ENCODE measurements at places on chromosomes 6 and 20.

DNA sequence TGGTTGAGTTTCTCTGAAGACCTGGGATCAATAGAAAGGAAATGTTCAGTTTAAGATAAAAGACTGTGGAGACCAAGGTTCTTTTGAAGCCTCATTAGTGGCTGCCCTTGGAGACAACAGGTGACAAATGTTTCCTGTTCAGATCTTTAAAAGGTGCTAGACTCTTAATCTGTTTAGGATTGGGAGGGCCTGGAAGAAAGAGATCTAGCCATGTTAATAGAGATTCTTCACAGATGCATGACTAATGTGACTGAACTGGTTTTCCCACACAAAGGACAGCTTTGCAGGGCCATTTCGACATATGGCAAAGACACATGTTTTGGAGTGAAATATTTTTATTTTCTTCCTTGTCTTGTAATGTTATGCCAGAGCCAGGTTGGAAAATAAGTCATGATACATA is 82.2 kb downstream of the WDR27 start:
- DNase-seq: no peak

GRCh38 chr20:58192065-58192464 is 36.4 kb downstream of the ANKRD60 start:
- no peak for DNase-seq

DNA sequence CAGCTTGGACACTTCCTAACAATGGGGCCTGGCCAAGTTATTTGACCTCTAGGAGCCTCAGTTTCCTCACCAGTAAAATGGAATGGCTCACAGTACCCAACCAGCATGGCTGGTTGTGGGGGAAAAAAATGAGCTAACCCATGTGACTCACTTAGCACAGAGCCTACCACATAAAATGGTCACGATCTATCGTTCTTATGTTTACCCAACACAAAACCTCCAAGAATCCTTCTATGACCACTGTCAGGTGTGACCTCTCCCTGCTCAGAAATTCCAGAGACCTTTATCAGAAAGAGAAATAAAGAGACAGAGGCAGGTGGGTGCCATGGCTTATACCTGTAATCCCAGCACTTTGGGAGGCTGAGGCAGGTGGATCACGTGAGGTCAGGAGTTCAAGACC is 39.4 kb downstream of the BPIFB1 start:
- DNase-seq: no peak

DNA sequence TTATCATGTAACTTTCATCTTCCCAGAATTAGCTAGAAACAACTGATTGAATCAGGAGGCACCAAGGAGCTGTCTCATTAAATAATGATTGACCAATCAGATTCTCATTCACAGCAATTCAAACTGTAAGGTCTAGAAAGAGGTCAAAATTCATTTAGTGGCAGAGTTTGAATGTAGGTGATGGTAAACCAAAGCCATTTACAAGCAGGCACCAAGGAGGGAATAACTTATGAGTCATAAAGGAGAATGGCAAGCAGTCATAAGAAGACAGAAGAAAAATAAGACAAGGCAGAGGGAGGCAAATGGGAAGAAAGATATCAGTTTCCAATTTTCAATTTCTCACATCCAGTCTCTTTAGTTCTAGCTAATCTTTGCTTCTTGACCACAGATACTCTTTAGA is 52.9 kb upstream of the DEFB112 start:
- no peak for DNase-seq

DNA sequence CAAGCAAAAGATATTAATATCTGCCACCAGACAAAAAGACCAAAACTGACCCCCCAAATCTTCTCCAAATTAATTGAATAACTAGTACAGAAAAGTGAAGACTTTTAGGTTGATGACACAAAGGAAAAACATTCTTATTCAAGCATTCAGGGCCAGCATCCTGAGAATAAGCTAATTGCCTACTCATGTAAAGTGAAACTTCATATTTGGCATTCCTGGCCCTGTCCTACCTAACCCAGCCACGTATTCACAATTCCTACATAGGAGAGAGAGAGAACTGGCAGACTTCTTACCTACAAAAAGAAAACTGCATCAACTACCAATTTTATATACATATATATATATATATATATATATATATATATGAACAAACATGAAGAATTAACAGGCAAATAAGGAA is 4.9 kb upstream of the ASCC3 start:
- DNase-seq: no peak

- DNase-seq: no peak
Measured at GRCh38 chr6:163092876-163093275, 321.6 kb upstream of the QKI start.

DNA sequence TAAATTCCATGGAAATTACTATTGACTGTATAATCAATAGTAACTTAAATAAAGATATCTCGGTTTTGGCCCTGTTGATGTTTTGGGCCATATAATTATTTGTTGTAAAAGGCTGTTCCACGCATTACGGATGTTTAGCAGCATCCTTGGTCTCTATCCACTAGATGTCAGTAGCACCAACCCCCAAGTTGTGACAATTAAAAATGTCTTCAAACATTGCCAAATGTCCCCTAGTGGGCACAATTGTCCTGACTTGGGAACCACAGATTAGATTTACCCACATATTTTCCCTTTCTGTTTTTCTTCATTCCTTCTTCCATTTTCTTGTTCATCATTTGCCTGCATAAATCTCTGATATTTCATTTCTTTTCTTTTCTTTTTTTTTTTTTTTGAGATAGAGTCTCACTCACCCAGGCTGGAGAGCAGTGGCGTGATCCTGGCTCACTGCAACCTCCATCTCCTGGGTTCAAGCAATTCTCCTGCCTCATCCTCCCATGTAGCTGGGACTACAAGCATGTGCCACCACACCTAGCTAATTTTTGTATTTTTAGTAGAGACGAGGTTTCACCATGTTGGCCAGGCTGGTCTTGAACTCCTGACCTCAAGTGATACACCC is 13.6 kb upstream of the WFDC8 start:
- no peak for DNase-seq

DNA sequence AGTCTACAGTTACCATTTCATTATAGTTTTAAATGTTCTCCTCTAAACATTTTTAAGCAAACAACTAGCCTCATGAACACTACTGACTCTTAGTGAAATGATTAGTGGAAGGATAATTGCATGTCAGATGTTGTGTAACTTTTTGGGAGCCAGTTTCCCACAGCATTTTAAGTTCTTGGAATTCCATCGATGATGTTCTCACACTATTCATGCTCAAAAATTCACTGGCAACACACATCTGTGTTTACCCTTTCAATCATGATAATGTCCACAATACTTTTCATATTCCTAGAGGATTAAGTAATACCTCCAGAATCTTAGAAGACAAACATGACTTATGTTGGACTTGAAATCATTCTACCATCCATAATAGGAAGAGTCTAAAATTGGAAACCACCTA is 678.1 kb upstream of the ID4 start:
- no peak for DNase-seq

DNA sequence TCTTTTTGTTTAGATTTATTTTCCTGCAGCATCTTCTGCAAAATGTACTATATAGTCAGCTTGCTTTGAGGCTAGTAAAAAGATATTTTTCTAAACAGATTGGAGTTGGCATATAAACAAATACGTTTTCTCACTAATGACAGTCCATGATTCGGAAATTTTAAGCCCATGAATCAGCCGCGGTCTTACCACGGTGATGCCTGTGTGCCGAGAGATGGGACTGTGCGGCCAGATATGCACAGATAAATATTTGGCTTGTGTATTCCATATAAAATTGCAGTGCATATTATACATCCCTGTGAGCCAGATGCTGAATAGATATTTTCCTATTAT is 3.2 kb downstream of the FOXC1 start:
- no peak for DNase-seq

DNA sequence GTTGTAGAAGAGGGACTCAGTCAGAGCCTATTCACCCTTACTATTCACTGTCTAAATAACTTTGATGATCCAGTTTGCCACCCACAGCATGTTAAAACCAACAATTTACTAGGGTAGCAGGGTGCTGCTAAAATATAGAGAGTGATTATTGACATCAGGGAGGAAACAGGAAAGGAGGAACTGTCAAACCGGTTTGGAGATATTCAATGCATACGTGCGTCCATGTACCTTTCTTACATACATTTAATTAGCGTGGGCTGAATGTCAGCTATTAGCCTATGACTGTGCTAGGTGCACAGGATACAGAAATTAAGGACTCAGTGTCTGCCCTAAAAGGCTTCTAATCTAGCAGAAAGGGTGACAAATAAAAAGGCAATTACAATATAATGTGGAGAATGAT is 57.2 kb downstream of the IL20RA start:
- DNase-seq: no peak

- DNase-seq: no peak
Measured at GRCh38 chr20:43586641-43587040, 4.1 kb upstream of the IFT52 start.

- DNase-seq: no peak
Measured at GRCh38 chr20:19453862-19454261, 241.4 kb downstream of the SLC24A3 start.

DNA sequence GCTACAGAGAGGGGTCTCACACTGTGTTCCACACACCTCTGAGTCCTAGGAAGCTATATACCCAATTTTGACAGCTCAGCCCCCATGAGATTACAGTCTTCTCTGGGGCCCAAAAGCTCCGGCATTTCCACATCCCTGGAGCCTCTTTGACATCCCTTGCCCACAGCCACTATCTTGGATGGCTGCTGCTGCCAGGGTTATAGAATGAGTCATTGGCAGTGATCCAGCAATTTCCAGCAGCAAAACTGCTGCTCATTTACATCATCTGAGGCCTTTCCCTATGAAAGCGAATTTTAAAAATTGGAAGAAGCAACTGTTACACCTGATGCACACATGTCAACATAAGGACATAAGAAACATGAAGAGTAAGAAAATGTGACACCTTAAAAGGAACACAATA is 590.7 kb downstream of the MEI4 start:
- no peak for DNase-seq

DNA sequence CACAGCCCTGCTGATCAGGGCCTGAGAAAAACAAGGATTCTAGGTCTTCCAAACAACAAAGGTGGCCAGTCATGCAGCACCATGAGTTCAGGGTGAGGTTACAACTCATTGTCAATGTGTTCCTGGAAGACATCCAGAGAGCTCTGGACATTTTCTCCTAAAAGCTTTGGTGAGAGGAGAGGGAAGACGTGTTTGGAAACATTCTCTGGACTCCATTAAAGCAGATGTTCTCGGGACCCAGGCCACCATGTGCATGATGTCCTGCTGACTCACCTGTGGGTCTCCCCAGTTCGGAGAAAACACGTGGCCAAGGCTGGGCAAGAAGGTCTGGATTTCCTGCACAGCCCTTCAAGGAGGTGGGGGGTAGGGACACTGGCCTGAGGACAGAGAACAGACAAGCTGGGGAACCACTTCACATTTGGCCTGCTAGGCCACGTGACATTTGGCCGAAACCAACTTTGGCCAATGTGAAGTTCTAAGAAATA is 61.6 kb downstream of the KCNB1 start:
- no peak for DNase-seq

GRCh38 chr20:62566266-62566665 is 76.0 kb upstream of the SLCO4A1 start:
- no peak for DNase-seq

GRCh38 chr6:156801712-156802111 is 24.5 kb downstream of the ARID1B start:
- DNase-seq: no peak

- DNase-seq: no peak
Measured at GRCh38 chr6:154412106-154412820, 55.7 kb upstream of the IPCEF1 start.

GRCh38 chr6:155440398-155441111 is 15.1 kb downstream of the NOX3 start:
- no peak for DNase-seq

DNA sequence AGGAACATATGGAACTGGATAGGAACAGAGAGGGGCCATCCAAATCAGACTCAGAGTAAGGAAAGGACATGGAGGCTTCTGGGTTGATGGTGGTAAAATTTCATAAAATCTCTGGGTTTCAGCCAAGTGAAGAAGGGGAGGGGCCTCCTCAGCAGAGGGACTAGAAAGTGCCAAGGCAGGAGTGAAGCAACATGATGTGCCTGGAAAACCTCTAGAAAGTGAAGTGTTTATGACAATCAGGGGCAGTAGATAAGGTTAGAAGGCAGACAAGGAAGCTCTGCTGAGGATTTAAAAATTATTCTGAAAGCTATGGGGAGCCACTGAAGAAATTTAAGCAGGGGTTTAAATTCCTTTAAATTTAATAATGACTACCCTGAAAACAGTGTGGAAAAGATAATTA is 126.0 kb upstream of the TENT5A start:
- no peak for DNase-seq

DNA sequence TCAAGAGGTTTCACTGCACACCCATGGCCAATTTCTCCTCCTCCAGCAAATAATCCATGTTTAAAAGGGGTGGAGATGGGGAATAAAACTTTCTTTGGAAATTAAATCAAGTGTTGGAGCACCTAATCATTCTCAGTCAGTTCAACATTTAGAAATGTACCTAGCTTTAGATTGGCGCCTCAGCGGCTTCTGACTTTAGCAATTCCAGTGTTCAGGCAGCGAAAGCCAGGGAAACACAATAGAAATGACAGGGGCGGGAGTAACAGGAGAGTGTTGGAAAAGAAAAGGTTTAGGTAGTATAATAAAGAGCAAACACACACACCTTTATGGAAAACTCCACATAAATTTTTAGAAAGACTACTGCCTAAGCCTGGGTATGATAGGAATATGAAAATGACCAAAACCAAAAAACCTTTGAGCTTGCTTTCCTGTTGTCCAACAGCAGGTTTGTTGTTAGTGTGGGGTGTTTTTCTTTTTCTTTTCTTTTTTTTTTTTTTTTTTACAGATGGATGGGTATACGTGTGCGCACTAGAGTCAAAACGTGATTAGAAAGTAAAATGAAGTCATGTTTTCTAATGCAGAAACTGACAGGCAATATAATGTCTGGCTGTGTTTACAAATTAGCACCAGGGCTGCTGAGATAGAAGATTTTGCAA is 7.7 kb downstream of the TFAP2A start:
- no peak for DNase-seq

GRCh38 chr20:35196313-35196712 is 24.4 kb downstream of the PROCR start:
- DNase-seq: no peak

- no peak for DNase-seq
Measured at GRCh38 chr6:80133020-80133419, 26.5 kb downstream of the BCKDHB start.

DNA sequence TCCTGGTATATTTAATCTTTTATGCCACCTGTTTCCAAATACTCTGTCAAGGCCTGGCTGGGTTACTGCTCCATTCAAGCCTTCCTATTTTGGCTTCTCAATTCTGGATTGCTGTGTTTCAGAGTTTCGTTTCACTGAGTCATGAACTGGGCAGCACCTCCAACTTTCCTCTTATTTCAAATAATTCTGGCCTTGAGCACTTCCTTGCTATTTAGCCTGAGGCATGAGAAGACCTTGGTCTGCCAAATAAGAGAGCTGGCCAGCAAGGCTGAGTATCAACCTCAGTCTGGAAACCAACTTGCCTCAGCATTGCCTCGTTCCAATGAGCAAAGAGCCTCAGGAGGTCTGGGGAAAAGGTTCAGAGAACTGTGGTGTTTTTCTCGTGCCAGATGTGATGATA is 66.6 kb downstream of the TNFAIP3 start:
- no peak for DNase-seq

- DNase-seq: no peak
Measured at GRCh38 chr20:9068841-9069663, at the start of gene PLCB4. Gene PLCB4, plus strand, starts transcription at chr20:9069087. Its CDS starts 238,728 bp downstream, at chr20:9307815.

GRCh38 chr6:3403238-3404173 is 53.3 kb downstream of the SLC22A23 start:
- no peak for DNase-seq

- DNase-seq: no peak
Measured at GRCh38 chr6:35735452-35735851, 1.4 kb upstream of the ARMC12 start.

- no peak for DNase-seq
Measured at GRCh38 chr6:128929869-128930268, 46.9 kb downstream of the LAMA2 start.

All from activated naive CD4-positive, alpha-beta T cell (primary cell).